ENCODE measurements at places on chromosomes 6 and 20.

- H3K36me3 ChIP-seq = no peaks in the 10 kb centered on the region
- H3K27ac ChIP-seq = no peak overlapping the region
- no peak overlapping the region for H3K4me3 ChIP-seq
- H3K4me1 ChIP-seq = no peaks in the 10 kb centered on the region
- H3K27me3 ChIP-seq = no peaks in the 10 kb centered on the region
- no peak for DNase-seq
Measured at GRCh38 chr6:40293060-40293459, 294.1 kb downstream of the LRFN2 start.

GRCh38 chr6:13952101-13952500 lies 27.3 kb downstream of the RNF182 start:
- DNase-seq = no peak
- no peaks in the 10 kb centered on the region for H3K4me1 ChIP-seq
- H3K27ac ChIP-seq = no peak overlapping the region
- H3K27me3 ChIP-seq = no peaks in the 10 kb centered on the region
- no peaks in the 10 kb centered on the region for H3K36me3 ChIP-seq

GRCh38 chr20:62395311-62396242 lies 8.7 kb downstream of the RPS21 start:
- no peak for DNase-seq
- H3K27me3 ChIP-seq = no peaks in the 10 kb centered on the region
- H3K4me1 ChIP-seq = peaks cover 14% of the 10 kb centered on the region
- H3K27ac ChIP-seq = no peak overlapping the region
- no peak overlapping the region for H3K4me3 ChIP-seq

DNA sequence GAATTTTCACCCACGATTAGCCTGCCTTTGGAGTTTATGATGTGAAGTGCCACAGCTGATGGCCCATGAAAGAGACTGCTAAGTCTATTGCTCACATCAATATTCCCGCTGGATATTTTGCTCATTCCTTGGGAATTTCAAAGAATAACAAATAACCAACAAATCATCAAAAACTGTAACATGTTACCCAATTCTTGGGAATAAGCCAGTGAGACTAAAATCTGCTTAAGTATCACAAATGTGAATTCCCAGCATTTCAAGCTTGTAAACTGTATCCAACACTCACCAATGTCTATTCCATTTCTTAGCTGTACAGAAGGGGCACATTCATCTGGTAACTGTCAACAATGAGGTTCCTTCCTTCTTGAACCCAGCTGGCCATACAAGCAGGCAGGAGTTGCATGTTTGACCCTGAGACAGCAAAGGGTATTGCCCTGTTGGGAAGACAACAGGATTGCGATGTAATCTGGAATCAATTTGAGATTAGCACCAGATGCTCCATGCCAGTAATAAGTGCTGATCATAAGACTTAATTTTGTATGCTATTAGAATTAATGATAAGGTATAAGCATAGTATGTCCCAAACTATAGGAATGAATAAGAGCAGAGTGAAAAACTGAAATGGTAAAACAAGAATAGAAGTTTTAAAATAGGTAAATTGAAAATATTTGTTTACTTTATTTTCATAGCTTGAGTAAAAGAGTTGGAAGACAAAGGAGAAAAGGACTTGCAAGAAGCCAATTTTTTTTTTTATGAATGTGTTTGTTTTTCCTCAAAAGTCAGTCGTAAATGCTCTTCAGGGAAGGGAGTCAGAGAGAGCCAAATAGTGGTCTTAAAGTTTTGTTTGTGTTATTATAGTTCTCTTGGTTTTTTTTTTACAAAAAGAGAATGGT lies 58.8 kb downstream of the RSPO3 start:
- DNase-seq = no peak
- no peak overlapping the region for H3K27ac ChIP-seq
- no peaks in the 10 kb centered on the region for H3K4me1 ChIP-seq

- H3K27ac ChIP-seq = no peak overlapping the region
- H3K4me1 ChIP-seq = no peaks in the 10 kb centered on the region
- no peaks in the 10 kb centered on the region for H3K36me3 ChIP-seq
- no peaks in the 10 kb centered on the region for H3K27me3 ChIP-seq
Measured at GRCh38 chr20:24411003-24411833, 58.2 kb upstream of the SYNDIG1 start.

DNA sequence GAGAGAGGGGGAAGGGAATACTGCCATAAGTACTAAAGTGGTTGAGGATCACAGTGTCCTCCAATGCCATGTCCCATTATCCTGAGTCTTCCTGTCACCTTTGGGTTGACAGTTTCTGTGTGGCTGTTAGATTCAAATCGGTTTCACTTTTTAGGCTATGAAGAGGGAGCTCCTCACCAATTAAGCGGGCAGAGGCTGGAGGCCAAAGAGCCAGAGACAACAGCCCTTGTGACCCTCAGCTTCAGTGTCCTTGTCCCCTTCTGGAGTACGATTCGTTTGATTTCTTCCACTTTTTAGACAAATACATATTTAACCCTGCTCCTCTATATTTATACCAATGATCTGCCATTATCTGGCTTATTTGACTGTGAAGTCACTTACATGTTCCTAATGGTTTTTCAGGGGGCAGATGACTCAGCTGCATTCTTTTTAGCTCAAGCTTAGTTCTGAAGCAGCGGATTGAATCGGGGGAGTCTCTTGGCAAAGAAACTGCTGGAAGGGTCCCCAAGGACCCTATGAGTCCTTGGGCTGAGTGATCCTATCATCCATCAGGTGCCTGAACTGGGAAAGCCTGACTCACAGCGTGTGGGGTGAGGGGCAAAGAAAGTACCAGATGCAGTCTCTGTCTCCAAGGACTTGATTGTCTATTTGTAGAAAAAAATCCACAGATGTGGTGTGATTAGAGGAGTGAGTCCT lies 18.2 kb downstream of the FERMT1 start:
- H3K4me3 ChIP-seq = no peak overlapping the region
- no peaks in the 10 kb centered on the region for H3K36me3 ChIP-seq
- no peaks in the 10 kb centered on the region for H3K4me1 ChIP-seq
- no peaks in the 10 kb centered on the region for H3K27me3 ChIP-seq
- H3K27ac ChIP-seq = no peak overlapping the region
- DNase-seq = no peak

DNA sequence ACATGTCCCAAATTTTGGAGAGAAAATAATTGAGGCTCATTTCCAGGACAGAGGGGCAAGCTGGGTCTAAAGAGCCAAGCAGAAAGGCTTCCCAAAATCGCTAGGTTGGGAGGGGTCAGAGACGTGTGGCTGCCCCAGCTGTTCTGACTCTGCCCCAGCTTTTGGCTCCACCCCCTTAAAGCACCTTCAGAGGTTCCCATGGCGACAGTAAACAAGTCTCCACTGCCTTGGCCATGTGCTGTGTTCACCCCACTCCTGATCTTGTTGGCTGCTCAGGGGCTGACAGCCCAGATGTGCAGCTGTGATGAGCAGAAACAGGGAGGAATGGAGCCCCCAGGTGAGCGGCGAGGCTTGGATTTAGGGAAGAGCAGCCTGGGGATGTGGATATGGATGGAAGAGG lies 72.8 kb upstream of the SPTLC3 start:
- no peak overlapping the region for H3K27ac ChIP-seq
- DNase-seq = no peak
- no peaks in the 10 kb centered on the region for H3K36me3 ChIP-seq
- no peaks in the 10 kb centered on the region for H3K4me1 ChIP-seq
- H3K27me3 ChIP-seq = no peaks in the 10 kb centered on the region

GRCh38 chr6:9621276-9621675 lies 793.6 kb downstream of the TFAP2A start:
- no peak overlapping the region for H3K4me3 ChIP-seq
- DNase-seq = no peak
- no peaks in the 10 kb centered on the region for H3K36me3 ChIP-seq
- H3K27me3 ChIP-seq = no peaks in the 10 kb centered on the region
- no peak overlapping the region for H3K27ac ChIP-seq

DNA sequence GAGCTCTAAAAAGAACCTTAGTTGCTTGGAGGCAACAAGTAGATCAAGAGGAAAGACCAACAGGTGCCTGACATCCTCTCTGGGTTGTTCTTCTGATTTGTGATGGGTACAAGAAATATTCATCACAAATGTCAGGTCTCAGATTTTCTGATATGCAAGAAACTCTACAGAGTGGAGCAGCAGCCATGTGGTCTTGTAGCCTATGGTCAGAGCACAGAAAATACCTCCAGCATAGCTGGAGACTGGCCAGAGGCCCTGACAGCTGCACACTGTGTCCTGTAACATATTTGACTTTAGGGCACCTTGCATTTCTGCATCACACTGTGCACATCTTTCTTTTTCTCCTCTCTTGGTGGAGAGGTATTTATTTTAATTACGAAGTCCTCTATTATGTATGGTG lies 116.3 kb downstream of the GMPR start:
- DNase-seq = no peak
- no peaks in the 10 kb centered on the region for H3K27me3 ChIP-seq
- no peak overlapping the region for H3K27ac ChIP-seq
- no peaks in the 10 kb centered on the region for H3K4me1 ChIP-seq
- no peak overlapping the region for H3K4me3 ChIP-seq

DNA sequence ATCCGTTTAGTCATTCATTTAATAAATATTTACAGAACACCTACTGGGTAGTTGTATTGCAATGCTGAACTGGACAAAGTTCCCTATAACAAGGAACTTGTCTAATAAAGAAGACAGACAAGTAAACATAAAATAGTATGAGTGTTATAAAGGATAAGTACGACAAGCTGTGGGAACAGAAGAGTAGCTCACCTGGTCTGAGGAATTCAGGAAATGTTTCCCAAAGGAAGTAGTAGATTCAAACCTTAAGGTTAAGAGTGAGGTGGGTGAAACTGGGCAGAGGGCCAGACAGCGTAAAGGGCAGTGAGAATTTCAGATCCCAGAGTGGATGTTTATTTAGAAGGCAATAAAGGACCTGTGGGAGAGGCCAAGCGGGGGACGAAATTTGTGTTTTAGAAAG lies 72.3 kb upstream of the CD2AP start:
- DNase-seq = no peak
- no peaks in the 10 kb centered on the region for H3K36me3 ChIP-seq
- H3K4me3 ChIP-seq = no peak overlapping the region
- H3K4me1 ChIP-seq = peaks cover 1% of the 10 kb centered on the region
- H3K27me3 ChIP-seq = no peaks in the 10 kb centered on the region

DNA sequence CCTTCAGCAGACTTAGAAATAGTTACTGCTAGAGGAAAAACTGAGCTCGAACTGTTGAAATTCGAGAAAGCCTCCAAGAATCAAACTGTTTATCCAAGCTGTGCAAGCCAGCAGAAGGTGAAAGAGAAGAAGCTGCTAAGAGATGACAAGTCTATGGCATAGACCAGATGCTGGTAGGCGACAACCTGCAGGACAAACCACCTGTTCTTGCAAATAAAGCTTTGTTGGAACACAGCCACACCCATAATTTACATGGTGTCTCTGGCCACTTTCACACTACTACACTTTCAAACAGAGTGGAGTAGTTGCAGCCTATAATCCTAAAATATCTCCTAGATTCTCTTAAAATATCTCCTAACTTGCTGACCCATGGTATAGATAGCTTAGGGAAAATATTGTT lies 33.3 kb downstream of the TNFRSF21 start:
- H3K27me3 ChIP-seq = no peaks in the 10 kb centered on the region
- H3K4me3 ChIP-seq = no peak overlapping the region
- H3K36me3 ChIP-seq = no peaks in the 10 kb centered on the region
- H3K27ac ChIP-seq = no peak overlapping the region

DNA sequence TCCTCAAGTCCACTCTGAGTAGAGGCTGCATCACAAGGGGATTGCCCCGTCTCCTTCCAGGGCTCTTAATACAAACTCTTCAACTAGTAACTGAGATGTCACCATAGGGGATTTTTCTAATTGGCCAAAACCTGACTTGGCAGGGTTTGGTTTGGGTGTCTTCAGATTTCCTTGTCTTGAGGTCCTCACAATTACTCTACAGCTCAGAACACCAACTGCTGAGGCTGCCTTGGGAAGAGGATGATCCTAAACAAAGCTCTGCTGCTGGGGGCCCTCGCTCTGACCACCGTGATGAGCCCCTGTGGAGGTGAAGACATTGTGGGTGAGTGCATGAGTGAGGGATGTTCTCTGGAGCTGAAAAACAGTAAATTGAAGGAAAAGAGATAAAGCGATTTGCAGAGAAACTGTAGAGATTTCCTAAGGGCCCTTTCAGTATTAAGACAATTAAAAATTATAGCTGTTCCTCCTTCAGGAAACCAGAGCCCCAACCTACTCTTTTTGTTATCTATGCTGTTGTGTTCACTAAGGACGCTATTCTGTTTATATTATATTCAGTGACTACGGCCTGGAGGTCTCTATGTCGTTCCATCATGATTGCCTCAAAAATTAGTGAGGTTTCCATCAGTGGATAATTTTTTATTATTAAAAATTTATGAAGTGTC lies at the start of gene HLA-DQA1:
TSS of gene HLA-DQA1 (plus strand) at position 188 of the 662 bp plus-strand sequence. CDS start at position 241, 53 bp downstream.
- no peaks in the 10 kb centered on the region for H3K4me1 ChIP-seq
- H3K27me3 ChIP-seq = no peaks in the 10 kb centered on the region
- H3K36me3 ChIP-seq = no peaks in the 10 kb centered on the region
- DNase-seq = no peak
- H3K4me3 ChIP-seq = no peak within 1 kb of the TSS

DNA sequence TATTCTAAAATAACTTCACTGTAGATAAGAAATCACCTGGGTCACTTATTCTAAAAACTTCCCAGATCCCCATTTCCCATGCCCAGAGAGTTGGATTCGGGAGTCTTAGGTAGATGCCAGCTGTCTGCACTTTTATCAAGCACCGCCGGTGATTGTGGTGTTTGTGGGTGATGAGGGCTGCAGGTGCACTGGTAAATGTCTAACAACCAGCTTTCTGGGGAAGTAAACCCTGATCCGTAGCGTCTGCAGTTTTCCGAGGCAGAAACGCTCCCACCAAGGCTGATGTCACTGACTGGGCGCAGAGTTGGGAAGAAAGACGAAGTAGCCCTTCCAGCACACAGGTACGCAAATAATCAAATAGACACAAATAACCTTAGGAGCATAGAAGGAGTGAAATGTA lies 152.2 kb upstream of the KCNG1 start:
- H3K4me3 ChIP-seq = no peak overlapping the region
- H3K36me3 ChIP-seq = no peaks in the 10 kb centered on the region
- no peaks in the 10 kb centered on the region for H3K4me1 ChIP-seq
- no peak overlapping the region for H3K27ac ChIP-seq
- no peaks in the 10 kb centered on the region for H3K27me3 ChIP-seq

DNA sequence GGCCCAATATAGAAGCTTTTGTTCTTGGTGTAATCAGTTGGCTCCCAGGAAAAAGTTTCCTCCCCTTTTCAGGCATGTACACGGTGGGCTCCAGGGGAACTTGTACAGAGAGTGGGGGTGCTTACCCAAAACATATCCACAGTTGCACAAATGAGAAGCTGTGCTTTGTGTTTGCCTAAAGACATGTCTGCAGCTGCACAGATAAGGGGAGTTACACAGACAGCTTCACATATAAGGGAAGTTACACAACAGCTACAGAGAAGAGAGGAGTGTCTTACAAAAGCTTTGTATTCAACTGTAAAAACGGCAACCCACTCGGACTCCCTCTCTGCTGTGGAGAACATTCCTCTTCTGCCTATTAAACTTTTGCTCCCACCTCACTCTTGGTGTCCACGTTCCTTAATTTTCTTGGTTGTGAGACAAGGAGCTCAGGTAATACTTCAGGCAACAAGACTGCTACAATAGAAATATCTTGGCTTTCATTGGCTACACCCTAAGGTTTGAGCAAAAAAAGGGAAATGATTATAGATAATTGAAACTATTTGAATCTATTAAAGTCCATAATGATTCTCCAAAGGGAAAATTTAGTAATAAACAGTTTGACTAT lies 7.4 kb upstream of the PNRC1 start:
- DNase-seq = no peak
- H3K27ac ChIP-seq = no peak overlapping the region
- no peak overlapping the region for H3K4me3 ChIP-seq
- peaks cover 4% of the 10 kb centered on the region for H3K4me1 ChIP-seq
- H3K36me3 ChIP-seq = no peaks in the 10 kb centered on the region
- H3K27me3 ChIP-seq = no peaks in the 10 kb centered on the region

GRCh38 chr20:50297498-50298376 lies 107.1 kb downstream of the CEBPB start:
- peak overlapping the region; percentile 92 for H3K27ac ChIP-seq
- no peaks in the 10 kb centered on the region for H3K27me3 ChIP-seq
- no peak overlapping the region for H3K4me3 ChIP-seq
- peaks cover 36% of the 10 kb centered on the region for H3K4me1 ChIP-seq
- no peaks in the 10 kb centered on the region for H3K36me3 ChIP-seq

All from liver (tissue), 10 donors.